KG1 (cell line): ENCODE measurements at places on chromosomes 5 and 9.

- no peak for DNase-seq
Measured at GRCh38 chr9:129201289-129201688, 23.2 kb upstream of the IER5L start.

DNA sequence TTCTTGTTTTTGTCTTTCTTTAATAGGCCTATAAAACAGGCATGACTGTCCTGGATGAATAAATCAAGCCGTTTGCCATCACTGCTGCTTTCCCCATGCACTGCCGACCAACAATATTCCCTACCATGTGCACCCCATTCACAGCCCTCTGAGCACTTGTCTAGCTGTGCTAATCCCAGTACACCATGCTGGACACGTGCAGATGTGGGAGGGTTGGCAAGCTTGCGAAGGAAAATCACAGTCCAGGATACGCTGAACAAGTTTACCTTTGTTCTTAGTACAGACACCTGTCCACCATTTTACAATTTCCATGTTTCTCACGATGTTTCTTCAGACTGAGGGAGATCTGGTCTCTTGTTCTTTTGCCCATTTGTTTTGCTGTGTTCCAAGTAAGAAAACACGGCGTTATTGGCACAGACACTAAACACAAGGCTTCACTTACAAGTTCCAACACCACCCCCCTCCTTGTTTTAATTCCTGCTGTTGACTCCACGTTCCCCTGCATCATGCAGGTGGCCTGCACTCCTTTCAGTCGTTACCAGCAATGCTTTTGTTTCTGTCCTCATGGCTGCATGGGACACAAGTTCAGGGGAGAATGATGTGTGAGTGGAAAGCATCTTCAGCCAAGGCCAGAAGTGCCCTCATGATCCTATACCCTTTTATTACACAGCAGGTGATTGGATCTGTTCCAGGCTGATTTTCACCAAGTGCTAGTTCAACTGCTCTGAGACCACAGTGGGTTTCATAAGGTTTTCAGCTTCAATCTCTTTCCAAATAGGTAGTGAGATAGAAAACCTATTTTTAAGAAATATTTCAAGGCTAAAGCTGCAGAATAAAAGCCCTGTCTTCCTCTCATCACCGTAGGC lies 608.9 kb downstream of the IRX1 start:
- DNase-seq: no peak

- no peak for DNase-seq
Measured at GRCh38 chr9:78218890-78219289, 17.0 kb upstream of the CEP78 start.

DNA sequence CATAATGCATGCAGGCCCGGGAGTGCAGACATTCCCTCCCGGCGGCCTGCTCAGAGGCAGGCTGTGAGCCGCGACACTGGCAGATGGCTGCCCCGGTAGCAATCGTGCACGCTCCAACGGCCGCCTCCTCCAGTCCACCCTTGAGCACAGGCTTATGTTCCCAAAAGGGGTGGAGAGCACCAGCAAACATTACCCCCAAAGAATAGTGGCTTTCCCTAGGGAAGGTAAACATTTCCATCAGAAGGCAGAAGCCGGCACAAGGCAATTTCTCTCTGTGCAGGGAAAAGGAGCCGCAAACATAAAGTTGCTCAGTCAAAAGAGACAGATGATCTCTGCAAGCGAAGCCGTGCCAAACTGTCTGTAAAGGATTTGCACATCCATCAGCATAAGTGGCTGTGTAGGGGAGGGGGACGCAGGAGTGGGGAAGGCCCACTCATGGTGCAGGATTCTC lies 92.5 kb downstream of the SIL1 start:
- no peak for DNase-seq

DNA sequence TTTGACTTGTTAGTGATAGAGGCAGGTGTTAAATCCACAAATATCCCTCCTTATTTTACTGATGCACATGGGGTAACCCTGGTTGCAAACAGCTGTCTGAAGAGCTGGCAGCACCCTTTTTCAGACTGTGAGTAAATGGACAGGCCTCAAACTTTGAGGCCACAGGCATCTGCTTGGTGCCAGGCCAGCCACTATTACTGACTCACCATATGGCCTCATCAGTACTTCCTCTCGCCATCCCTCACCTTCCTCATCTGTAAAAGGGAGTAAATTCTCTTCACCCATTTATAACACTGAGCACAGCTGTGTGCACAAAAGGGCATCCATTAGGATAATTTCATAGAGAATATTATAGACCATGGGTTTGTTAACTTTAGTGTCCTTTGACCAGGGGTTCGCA lies 11.9 kb upstream of the TNIP1 start:
- DNase-seq: no peak

- DNase-seq: no peak
Measured at GRCh38 chr9:125202846-125203618, 2.7 kb downstream of the RABEPK start.

GRCh38 chr9:37455884-37456647 lies 9.2 kb downstream of the ZBTB5 start:
- DNase-seq: no peak

DNA sequence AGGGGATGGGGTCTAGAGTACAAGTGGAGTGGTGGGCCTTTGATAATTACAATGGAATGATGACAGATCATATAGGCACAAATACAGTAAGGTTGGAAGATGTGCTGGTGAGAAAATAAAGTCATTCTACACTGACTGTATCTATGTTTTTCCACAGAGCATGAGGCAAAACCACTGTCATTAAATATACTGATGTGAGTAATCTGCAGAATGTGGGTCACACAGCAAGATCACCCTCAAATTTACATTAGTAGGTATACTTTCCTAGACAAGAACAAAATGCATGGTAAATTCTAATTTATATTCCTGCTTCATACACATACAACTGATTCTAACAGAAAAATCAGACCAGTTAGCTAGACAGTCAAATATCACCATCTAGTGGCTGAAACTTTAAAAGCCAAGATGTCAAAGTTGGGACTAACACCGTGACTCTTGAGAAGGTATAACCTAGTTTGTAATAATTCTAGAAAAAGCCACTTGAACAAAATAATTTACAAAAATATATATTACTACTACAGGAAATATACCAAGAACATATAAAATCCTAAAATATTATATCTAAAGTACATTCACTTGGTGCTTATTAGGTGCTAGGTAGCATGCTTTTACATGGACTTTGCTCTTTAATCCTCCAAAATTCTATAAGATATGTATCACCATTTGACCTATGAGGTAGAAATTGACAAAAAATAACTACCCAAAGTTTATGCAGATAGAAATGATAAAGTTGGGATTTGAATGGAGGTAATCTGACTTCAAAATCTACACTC lies 19.5 kb downstream of the TTC33 start:
- peak; percentile 67 for DNase-seq

DNA sequence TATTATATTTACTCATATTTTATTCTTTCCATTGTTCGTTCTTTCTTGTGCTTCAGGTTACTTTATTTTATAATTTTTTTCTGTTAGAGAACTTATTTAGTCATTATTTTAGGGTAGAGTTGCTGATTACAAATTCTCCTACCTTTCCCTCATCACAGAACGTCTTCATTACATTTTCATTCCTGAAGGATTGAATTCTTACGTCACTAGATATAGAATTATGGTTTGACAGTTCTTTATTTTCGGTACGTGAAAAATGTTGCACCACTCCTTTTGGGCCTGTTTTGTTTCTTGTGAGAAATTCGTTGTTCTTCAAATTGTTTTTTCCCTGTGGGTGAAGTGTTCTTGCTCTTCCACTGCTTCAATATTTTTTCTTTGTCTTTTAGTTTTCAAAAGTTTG lies 20.8 kb upstream of the OR2S2 start:
- DNase-seq: no peak

DNA sequence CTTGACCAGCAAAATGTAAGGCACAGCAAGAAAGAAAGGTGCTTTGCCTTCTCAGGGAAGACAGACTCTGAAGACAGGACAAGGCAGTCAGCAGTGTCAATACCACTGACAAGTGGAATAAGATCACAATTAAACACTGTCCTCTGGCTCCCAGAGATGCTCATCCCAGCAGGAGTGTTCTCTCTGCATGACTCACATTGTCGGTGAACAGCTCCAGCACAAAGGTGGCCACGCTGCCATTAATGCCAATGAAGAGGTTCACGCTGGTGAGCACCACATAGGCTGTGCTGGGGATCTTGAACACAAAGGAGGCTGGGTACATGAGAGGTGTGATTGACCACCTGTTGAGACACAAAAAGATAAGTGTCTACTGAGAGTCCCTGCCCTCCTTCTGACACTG lies 31.9 kb downstream of the NIPSNAP3B start:
- no peak for DNase-seq

DNA sequence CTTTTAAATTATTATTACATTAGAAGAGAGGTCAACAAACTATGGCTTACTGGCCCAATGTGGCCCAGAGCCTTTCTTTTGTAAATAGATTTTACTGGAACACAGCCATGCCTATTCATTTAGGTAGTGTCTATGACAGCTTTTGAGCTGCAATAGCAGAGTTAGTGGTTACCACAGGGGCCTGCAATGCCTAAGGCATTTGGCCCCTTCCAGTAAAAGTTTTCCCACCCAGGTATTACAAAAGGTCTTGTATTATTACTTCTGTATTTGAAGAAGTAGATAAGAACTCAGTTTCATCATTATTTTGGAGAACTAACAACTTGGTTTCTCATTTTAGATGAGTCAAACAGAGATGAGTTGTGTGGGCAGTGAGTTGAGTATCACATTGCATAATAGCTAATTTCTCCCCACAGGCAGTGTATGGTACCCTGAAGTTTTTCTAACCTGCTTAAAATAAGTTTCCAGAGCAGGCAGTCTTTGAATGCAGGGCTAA lies 9.5 kb downstream of the MTRR start:
- no peak for DNase-seq

DNA sequence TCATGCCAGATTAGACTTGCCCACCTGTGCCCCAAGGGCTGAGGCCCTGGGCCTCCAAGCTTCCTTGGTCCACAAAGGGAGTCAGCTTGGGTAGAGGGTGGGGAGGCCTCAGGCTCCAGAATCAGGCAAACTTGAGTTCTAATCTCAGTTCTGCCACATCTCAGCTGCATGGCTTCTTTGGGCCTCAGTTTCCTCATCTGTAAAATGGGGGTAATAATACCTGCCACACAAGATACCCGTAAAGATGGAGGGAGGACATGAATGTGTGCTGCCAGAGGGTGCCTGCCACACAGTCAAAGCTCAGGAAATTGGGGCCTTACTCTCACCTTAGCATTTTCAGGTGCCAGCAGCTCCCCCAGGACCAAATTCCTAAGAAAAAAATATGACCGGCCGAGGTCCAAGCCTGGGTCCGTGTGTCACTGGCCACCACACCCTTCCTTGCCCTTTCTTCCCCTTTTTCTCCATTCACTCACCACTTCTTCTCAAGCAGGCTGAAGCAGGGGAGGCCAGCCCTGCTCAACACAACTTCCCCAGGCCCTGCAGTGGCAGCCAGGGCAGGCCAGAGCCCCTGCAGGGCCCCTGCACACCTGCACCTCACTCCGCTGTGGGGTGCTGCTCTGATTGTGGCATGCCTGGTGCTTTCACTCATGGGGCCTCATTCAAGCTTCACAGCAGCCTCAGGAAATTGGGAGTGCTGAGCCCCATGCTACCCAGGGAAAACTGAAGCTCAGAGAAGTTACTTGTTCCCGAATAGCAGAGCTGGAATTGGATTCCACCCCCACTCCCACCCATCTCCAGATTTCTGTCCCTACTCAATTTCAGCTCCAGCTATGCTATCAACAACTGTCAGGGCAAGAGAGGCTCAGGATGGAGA lies 3.9 kb downstream of the RGS14 start:
- no peak for DNase-seq

GRCh38 chr9:16680975-16681651 lies 189.4 kb downstream of the BNC2 start:
- DNase-seq: no peak
